ENCODE measurements at places on chromosomes 5 and 9. TPM values are rescaled to one million over a fixed set of nuclear protein-coding genes. Genes with fewer than 3 reads are reported as not detected.

Gene IRX2
- total RNA-seq = 91.6 TPM

Gene TAF11L5
- total RNA-seq = not detected

Gene LCN10
- total RNA-seq = 0.75 TPM

Gene FBP2
- not detected for total RNA-seq

- H3K36me3 ChIP-seq = peaks cover 6% of the 10 kb centered on the region
- H3K4me1 ChIP-seq = peaks cover 4% of the 10 kb centered on the region
- H3K27me3 ChIP-seq = no peaks in the 10 kb centered on the region
- H3K4me3 ChIP-seq = no peak overlapping the region
These were observed 81.7 kb upstream of the LARP1 start for GRCh38 chr5:154673506-154673905.

- peaks cover 20% of the 10 kb centered on the region for H3K36me3 ChIP-seq
- no peak for DNase-seq
- H3K4me1 ChIP-seq = peaks cover 15% of the 10 kb centered on the region
These were observed 100.5 kb downstream of the PSAT1 start for GRCh38 chr9:78397454-78397853.

DNA sequence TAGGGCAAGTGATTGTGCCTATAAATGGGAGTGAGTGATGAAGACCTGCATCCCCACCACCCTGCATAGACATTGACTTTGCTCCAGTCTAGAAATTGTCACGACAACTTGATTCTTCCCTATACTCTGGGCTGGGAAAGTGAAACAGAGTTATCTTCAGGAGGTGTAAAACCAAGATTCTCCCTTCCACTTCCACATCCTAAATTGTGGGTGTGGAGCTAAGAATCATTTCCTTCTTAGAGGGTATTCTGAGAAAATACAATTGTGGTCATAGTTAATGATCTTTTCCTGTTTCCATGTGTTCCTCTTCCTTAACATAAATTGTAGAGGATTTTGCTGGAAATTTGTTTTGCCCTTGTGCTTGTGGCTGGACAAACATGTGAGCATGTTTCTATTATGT is 96.8 kb upstream of the PJA2 start:
- no peak overlapping the region for H3K27ac ChIP-seq
- no peaks in the 10 kb centered on the region for H3K36me3 ChIP-seq
- H3K4me1 ChIP-seq = no peaks in the 10 kb centered on the region
- no peak overlapping the region for H3K4me3 ChIP-seq

DNA sequence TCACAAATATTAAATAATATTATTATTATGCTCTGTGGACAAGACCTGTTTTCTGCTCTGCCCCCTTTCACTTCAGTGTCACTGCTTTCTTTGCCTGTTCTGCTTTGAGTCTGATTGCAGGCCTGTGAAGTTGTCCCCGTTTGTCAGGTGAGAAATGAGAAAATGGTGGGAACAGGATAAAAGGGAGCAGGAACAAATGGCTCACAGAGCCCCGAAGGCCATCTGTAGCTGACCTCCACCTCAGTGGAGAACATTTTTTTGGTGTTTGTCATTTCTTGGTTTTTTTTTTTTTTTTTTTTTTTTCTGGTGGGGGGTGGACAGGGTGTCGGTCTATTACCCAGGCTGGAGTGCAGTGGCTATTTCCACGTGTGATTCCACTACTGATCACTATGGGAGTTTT is 13.2 kb upstream of the S100Z start:
- DNase-seq = no peak
- no peaks in the 10 kb centered on the region for H3K4me1 ChIP-seq
- no peaks in the 10 kb centered on the region for H3K27me3 ChIP-seq
- H3K27ac ChIP-seq = no peak overlapping the region
- H3K4me3 ChIP-seq = no peak overlapping the region

DNA sequence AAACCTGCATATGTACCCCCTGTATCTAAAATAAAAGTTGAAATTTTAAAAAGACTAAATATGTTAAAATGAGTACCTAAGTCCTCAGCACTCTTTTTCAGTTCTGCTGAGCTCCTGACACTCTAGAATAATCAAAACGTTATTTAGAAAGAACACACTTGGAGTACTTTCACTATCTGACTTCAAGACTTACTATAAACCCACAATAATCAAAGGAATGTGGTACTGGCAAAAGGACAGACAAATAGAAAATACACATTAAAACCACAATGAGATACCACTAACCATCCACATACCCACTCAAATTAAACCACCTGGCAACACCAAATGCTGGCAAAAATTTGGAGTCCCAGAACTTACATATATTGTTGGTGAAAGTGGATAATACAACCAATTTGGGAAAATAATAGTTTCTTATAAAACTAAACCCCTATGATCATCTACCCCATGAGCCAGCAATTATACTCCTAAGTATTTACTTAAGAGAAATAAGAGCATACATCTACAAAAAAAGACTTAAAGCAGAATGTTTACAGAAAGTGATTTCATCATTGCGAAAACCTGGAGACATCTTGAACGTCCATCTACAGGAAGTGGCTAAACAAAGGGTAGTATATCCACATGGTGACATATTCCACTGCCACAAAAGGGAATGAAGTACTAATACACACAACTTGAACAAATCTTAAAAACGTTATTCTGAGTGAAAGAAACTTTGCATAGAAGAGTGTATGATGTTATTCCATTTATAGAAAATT is 12.8 kb upstream of the PRSS3 start:
- no peaks in the 10 kb centered on the region for H3K36me3 ChIP-seq
- H3K4me1 ChIP-seq = no peaks in the 10 kb centered on the region
- H3K27me3 ChIP-seq = no peaks in the 10 kb centered on the region
- DNase-seq = no peak
- no peak overlapping the region for H3K27ac ChIP-seq

- H3K36me3 ChIP-seq = no peaks in the 10 kb centered on the region
- no peaks in the 10 kb centered on the region for H3K27me3 ChIP-seq
- H3K27ac ChIP-seq = no peak overlapping the region
- DNase-seq = no peak
- no peak overlapping the region for H3K4me3 ChIP-seq
These were observed 120.9 kb downstream of the PIP5K1B start for GRCh38 chr9:68825762-68826472.

DNA sequence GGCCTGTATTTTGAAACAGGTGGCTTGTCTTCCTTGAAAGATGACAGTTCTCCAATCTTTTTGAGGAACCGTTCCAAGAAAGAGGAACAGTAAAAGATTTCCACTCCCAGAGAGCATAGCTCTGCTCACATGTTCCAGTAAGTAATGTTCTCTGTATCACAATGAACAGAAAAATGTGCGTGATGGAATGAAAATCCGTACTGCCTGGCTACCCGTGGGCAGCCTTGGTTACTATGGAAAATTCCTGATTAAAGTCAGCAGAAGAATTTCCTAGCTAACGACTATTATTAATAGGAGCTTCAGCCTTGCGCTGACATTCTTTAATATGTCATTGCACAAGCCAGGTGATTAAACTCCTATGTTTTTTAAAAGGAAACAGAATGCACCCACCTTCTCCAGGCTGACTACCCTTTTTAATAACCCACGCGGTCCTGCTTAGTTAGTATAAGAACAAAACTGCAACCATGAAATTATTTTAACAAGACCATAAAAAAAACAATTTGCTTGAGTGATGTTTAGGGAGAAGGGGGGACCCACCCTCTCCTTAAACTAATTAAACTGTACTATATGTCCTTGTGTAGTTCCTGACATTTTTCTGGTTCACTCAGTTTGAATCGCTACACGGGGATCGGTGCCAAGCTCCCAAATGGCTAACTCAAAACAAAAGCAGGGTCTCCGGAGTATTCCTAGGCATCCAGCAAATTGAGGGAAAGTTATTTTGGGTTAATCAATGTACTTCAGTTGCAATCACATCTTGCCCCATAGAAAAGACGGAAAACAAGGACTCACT is 54.8 kb upstream of the CPEB4 start:
- H3K27me3 ChIP-seq = no peaks in the 10 kb centered on the region
- no peak overlapping the region for H3K4me3 ChIP-seq
- H3K27ac ChIP-seq = no peak overlapping the region
- no peak for DNase-seq
- H3K36me3 ChIP-seq = no peaks in the 10 kb centered on the region

GRCh38 chr5:717143-717542 is 24.0 kb upstream of the TPPP start:
- H3K27me3 ChIP-seq = no peaks in the 10 kb centered on the region
- H3K27ac ChIP-seq = no peak overlapping the region
- DNase-seq = no peak
- no peaks in the 10 kb centered on the region for H3K4me1 ChIP-seq
- no peaks in the 10 kb centered on the region for H3K36me3 ChIP-seq
